Putamen (tissue), 1 donor: ENCODE measurements at places on chromosomes 3 and 15.

DNA sequence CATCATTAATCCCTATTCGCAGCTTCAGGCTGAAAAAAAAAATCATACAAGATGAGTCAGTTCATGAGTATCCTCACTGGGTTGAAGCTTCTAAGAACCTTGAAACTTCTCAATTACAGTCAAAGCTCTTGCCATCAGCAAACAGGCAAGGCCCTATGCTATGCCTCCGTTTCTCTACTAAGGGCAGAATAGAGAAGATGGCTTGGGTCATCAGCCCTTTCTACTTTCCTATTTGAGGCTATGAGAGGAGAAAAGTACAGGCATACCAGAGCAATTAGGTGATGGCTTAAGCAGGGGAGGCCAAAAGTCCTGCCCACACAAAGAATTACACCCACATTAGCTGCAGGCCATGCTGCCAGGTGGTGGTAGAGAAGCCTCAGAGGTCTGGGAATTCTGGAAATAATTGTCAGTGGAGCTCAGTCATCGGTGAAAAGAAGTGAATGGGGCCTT lies 89.0 kb downstream of the MRPL46 start:
- no peak for DNase-seq

- DNase-seq, result no peak
Measured at GRCh38 chr3:58073301-58074108, 65.3 kb downstream of the FLNB start.

- no peak for DNase-seq
Measured at GRCh38 chr15:101332061-101332467, 37.0 kb upstream of the SNRPA1 start.

DNA sequence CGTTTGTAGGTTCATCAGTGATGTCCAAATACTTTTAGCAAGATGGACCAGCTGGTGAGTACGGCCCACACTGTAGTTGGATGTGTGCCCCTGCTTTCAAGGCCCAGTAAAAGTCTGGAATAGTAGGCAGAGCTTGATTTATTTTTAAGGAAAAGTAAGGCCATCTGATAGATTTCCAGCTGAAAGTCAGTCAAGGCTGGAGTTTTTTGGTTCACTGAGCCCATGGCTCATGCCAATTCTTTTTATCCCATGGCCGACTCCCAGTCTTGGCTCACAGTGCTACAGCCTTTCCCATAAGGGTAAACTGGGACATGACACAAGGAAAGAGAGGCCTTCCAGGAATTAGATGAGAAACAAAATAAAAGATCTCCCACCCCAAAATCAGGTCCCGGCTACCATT lies 13.5 kb downstream of the CCDC80 start:
- peak; percentile 34 for DNase-seq

DNA sequence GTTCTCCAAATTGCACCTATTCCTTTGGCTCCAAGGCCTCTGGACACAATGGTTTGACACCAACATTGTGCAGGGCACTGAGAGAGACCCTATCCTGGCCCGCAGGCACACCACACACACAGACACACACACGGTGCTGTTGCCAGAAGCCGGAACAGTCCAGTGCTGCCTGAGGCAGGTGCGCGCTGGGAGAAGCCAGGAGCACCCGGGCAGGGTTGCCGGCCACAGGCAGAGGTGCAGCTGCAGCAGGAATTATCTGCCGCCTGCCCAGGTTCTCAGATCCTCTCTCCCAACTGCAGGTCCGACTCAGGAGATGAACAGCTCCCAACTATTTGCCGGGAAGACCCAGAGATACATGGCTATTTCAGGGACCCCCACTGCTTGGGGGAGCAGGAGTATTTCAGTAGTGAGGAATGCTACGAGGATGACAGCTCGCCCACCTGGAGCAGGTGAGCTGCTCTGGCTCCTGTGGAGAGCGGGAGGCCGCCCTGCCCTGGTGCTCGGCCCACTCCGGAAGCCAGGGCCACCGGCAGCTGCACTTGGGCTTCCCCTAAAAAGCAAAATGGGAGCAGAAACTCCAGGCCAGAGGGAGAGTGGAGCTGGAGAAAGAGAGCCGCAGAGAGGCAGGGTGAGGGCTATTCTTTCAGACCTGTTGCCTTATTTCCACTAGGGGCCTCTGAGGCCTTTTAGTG lies 42.9 kb downstream of the CHDH start:
- DNase-seq, result no peak
